ENCODE measurements at places on chromosomes 3 and 15.

DNA sequence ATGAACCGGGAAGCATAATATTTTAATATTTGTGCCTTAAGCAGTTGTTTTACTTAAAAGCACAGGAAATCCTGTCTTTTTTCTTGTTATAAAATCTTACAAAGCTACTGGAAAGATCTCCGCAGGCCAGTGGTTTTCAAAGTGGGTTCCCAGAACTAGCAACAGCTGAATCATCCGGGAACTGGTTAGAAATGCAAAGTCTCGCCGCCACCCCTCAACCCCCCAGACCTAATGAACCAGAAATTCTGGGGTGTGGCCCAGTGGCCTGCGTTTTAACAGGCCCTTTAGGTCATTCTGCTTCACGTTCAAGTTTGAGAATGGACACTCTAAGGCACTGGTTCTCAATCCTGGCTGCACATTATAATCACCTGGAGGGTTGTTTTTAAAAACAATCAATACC, 74.7 kb downstream of the PDZRN3 start:
- no peak for DNase-seq

- no peak for DNase-seq
Observed at GRCh38 chr15:66895794-66896453, 169.5 kb upstream of the SMAD3 start.

GRCh38 chr3:117873249-117873600, 1161.4 kb downstream of the IGSF11 start:
- no peak for DNase-seq

- no peak for DNase-seq
Observed at GRCh38 chr3:124965413-124965812, 30.9 kb upstream of the MUC13 start.

DNA sequence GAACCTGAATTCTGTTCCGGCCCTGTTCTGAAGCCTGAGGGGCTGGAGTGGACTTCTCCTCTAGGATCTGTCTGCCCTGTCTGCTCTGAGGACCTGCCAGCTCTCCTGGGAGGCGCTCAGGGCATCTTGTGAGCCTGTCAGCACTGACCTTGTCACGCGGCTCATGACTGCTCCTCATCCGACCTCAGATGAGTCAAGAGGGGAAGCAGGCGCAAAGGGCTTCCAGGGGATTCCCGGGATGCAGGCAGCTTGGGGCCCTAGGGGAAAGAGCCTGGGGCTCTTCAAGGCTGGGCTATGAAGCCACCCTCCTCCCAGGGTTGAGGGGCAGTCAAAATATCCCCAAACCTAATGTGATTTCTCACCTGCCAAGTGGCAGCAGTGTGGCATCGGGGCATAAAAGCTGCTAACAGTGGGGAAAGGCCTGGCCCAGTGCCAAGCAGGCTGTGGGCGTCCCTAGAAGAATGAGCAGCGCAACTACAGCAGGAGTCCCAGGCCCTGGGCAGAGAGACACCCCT, 27.6 kb upstream of the ANKDD1A start:
- DNase-seq, result peak; percentile 70

- DNase-seq, result no peak
Observed at GRCh38 chr3:135069406-135069805, 274.3 kb downstream of the EPHB1 start.

DNA sequence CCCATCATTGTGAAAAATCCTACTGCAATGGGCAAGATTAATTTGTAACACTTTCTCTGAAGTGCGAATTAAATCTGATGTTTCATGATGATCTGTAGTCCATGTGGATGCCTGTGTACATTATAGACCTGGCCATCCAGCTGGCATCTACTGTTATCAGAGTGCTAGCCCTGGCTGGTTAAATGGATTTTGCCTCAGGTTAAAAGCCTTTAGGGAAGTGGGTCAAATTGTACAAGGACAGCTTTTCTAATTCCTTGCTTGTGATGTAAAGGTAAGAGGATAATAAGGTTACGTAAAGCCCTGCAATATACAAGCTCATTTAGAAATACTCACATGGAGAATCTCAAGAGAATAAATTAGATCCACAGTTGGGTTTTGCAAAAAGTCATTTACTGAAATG, 138.2 kb downstream of the EPHA3 start:
- DNase-seq, result no peak

GRCh38 chr3:119659606-119660291, 640 bp downstream of the POPDC2 start:
- no peak for DNase-seq

All from activated CD4-positive, alpha-beta T cell treated with anti-CD3 and anti-CD28 coated beads for 24 hours (primary cell).